ENCODE measurements at places on chromosomes 6 and 20. TPM values are rescaled to one million over a fixed set of nuclear protein-coding genes. Genes with fewer than 3 reads are reported as not detected.

VGLL2 gene
- not detected for total RNA-seq

KHDRBS2 gene
- not detected for total RNA-seq

BLOC1S5 gene
- total RNA-seq: 11.9 TPM

OPRL1 gene
- total RNA-seq: 0.50 TPM

GLO1 gene
- 134 TPM for total RNA-seq

OVOL2 gene
- 2.0 TPM for total RNA-seq

DNA sequence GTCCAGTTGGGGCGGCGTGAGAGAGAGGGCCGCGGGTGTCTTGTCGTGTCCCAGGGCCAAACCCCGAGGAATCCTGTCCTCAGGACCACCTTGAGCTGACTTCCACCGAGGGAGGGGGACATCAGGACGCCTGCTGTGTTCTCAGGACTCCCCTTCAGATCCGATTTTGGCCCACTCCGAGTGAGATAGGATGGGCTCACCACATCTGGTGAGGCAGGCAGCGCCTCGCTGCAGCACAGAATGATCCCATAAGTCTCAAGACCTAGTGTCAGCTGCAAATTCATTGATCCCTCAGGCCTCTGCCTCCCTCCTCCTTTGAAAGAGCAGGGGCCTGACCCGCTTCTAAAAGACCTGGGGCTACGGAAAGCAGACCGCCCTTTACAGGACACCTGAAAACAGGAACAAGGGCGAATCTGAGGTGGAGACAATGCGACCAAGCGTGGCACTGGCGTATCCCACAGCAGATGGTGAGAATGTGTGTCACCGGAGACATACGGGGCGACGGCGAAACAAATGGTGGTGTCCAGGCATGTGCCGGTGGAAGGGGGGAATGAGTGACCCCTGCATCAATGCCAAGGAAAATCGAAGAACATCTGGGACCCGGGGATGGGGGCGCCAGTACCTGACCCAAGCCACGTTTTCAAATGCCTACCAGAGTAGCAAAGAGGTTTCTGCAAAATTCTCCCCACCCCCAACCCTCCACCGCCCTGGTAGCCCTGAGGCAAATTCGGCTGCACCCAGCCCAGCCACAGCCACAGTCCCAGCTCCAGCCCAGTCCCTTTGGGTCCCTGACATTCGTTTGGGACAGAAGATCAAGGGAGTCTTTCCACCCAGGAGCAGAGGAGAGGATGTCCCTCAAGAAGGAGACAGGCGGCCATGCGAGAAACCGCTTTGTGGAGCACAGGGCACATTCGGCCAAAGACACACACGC, 162.1 kb upstream of the ZNF337 start:
- no peak for DNase-seq

DNA sequence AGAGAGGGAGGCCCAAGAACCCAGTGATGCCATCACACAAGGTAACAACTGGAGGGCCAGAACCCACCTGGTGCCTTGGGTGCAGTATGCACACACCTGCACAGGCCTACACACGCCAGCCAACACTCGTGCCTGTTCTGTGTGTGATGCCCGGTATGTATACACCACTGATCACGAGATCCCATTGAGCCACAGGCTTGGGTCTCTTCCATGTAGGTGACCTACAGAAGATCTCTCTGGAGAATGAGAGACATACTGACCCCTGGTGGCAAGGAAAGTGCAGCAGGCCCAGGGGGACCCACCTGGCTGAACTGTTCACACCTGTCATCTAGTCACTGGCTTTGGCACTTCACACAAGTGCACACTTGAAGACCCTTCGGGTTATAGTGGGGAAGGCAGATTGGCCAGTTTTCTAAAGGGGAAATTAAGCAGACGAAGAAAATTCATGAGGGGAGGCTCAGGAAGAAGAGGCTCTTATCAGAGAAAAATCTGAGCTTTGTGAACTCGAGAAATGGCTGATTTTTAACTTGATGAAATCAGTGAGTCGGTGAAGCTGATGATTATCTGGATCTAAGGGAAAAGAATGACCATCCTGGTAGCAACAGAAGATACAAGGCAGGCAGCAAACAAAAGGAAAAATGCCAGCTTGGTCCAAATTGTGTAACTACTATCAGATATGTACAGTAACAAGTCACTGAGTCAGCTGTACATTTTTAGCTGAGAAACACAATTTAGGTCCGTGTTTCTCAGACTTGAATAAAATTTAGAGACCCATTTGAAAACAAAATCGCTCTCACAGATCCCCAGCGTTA, 69.1 kb upstream of the PBOV1 start:
- peak; percentile 33 for DNase-seq

GRCh38 chr6:82408952-82409431, 45.4 kb downstream of the TPBG start:
- peak; percentile 91 for DNase-seq

DNA sequence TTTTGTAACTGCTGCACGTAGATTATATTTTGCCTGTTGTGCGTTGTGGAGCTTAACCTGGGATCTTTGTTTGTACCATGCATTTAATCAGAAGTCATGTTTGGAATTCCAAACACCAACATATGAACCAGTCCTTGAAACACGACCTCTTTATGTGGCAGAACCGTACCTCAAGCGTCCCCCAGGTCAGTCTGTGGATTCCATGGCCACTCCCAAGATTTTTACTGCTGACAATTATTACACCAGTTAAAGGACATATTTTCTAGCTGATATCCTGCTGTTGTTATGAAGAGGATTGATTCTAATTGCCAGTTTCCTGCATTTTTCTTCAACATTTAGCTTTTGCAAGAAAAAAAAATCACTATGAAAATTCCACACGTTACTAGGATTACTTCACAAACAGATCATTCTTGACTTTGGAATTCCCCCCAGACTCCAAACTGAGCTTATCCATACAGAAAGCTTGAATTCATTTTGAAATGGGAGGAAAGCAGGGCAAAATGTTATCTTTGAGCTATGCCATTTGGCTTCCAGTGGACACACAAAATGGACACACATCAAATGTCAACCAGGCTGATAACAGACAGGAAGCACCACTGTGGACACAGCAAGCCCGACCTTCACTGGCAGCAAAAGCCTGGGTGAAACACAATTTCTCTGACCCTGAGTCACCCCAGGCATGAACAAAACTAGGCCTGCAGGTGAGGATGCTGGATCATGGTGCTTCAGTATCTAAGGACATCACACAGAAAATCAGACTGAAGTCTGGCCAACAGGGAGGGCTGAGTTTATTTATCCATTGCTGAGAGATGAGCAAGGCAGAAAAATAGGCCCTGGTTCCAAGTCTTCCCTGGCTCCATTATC, 542.9 kb upstream of the JAG1 start:
- no peak for DNase-seq

DNA sequence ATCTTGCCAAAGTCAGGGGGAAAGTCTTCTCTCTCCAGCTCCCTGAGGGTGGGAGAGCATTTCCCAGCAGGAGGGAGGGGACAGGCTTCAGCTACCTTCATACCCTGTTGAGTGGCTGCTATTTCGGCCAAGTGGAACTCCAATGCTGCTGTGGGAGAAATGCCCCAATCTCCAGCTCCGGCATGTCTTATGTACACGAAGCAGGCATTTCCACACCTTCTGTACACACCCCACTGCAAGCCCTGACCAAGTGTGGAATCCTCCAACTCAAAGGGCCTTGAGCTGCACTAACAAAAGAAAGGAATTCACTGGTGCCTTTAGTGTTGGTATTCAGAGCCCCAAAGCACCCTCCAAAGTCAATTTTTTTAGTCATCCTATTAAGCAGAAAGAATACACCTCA, 313.6 kb upstream of the NT5E start:
- DNase-seq: no peak

GRCh38 chr6:13396241-13396792, 68.0 kb upstream of the TBC1D7 start:
- no peak for DNase-seq

- no peak for DNase-seq
Measured at GRCh38 chr6:105791583-105792318, 294.4 kb upstream of the PRDM1 start.

GRCh38 chr6:75263401-75263750, 19.8 kb upstream of the COX7A2 start:
- DNase-seq: no peak

DNA sequence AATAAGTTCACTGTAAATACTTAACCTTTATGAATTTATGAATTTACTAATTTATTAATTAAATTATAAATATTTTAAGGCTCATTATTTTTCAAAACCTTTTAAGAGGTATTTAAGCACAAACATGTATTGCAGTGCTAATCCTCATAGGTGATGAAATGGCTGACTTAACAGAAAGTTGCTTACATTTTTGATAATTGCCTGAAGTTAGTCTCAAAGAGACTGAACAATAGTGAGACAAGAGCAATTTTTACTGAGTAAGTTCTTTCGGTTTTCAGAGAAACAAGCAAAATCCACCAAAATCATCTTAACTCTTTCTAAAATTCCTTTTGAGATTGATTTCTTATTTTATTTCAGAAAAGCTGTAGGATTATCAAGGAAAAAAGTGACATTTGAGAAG, 137.3 kb upstream of the VGLL2 start:
- no peak for DNase-seq

DNA sequence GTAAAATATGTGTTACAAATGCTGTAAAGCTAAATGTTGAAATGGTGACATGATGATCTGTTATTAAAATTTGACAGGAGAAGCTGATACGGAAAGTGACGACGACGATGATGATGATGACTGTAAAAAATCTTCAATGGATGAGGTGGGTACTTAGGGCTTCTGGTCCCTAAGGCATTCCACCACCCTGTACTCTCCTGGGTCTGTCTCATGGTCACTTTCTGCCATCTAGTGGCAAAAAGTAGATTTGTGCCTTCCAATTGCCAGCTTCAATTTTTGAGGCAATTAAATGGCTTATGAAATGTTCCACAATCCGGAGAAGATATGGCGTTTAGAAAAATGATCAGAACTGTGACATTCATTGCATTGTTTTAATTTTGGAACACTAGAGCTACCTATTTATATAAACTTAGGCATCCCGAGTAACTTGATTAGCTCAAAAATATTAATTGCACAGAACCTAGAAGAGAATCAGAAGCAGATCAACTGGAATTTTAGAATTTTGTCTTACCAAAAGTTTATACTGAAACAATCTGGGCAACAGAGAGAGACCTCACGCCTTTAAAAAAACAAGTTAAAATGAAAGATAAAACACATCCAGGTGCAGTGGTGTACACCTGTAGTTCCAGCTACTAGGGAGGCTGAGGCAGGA, 346.5 kb upstream of the PLCB4 start:
- peak; percentile 42 for DNase-seq

DNA sequence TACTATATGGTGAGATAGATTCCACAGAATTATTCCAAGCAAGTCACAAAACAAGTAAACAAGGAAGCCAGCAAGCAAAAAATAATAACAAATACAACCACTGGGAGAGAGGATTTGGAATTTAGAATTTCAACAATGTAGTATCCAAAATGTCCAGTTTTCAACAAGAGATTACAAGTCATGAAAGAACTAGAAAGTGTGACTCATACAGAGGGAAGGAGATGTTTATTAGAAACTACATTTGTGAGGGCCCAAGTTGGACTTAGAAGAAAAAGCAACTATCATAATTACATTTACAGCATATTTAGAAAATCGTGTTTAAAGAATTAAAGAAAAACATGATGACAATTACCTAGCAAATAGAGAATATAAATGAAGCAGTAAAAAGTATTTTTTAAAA, 494.6 kb upstream of the ID4 start:
- DNase-seq: peak; percentile 50

- DNase-seq: no peak
Measured at GRCh38 chr20:41175727-41176330, 38.5 kb downstream of the PLCG1 start.

- DNase-seq: no peak
Measured at GRCh38 chr20:57426271-57426689, 35.1 kb downstream of the RBM38 start.

DNA sequence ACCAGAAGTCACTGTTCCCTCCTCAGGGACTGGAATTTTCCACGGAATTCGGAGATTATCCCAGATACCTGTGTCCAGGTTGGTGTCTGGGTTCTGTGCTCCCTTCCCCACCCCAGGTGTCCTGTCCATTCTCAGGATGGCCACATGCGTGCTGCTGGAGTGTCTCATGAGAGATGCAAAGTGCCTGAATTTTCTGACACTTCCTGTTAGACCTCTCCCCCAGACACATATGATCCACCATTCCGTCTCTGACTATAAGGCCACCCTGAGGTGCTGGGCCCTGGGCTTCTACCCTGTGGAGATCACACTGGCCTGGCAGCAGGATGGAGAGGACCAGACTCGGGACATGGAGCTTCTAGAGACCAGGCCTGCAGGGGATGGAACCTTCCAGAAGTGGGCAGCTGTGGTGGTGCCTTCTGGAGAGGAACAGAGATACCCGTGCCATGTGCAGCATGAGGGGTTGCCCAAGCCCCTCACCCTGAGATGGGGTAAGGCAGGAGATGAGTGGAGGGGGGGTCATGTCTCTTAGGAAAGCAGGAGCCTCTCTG, 14.4 kb upstream of the HLA-A start:
- no peak for DNase-seq

DNA sequence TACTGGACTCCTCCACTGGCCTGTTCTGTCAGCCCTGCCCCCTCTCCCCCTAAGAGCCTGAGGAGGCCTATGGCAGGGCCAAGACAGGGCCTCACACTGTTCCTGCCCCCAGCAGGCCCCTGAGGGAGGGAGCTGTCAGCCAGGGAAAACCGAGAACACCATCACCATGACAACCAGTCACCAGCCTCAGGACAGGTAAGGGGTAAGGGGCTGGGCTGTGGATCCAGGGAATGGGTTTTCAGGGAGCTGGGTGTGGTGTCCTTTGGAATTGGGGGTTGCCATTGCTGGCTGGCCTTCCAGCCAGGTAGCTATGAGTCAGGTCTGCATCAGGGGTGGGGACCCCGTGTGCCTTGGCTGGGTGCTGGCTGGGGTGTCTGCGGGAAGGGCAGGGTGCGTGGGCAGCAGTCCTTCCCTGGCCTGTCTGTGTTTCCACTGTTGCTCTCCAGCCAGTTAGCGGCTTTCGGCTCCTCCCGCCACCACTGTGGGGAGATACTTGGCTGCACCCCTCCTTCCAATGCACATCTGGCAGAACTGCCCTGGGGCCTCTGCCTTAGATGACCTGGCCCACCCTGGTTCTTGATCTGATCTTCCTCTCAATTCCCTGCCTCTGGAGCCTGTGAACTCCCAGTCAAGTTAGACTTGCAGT, 3.9 kb downstream of the SLC29A1 start:
- peak; percentile 44 for DNase-seq

DNA sequence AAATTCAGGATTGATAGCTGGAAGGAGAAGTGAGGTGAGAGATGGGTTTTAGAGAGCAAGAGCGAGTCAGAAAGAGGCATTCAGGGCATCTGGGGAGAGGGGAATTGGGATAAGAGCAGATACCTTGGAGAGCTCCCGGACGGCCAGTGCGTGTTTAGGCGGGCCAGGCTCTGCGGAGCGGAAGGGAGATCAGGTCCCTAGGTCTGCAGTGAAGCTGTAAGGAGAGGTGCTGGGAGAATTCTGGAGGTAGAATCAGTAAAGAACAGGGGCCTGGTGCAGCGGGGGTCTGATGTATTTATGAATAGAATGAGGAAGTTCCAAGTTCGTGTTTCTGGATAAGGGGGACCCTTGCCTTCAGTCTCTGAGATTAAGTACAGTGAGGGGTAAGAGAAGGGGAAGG, 47.4 kb upstream of the FAM83D start:
- no peak for DNase-seq

GRCh38 chr6:10402648-10403311, 12.1 kb downstream of the TFAP2A start:
- DNase-seq: no peak

GRCh38 chr6:141464490-141464889, 668.2 kb upstream of the GJE1 start:
- peak; percentile 4 for DNase-seq
